Left cardiac atrium (tissue), 4 donors: ENCODE measurements at places on chromosomes 2 and 18. TPM values are rescaled to one million over a fixed set of nuclear protein-coding genes. Genes with fewer than 3 reads are reported as not detected.

Gene ABCB6
- total RNA-seq, result 14.2 TPM

Gene CKAP2L
- 0.05 TPM for total RNA-seq

Gene TSPYL6
- not detected for total RNA-seq

Gene ONECUT2
- 0.03 TPM for total RNA-seq

Gene RND3
- total RNA-seq, result 18.5 TPM

Gene ZNF521
- total RNA-seq, result 34.4 TPM

Gene FMNL2
- 11.3 TPM for total RNA-seq

Gene IL1RL2
- 0.15 TPM for total RNA-seq

Gene GCA
- 17.5 TPM for total RNA-seq

Gene MEP1B
- total RNA-seq, result not detected
